ENCODE measurements at places on chromosomes 3 and 15.
A peak's percentile ranks its signal among the peaks of the same experiment; 100 is the strongest.

- DNase-seq = no peak
These were observed 59.3 kb upstream of the OSTN start for GRCh38 chr3:191139736-191140135.

DNA sequence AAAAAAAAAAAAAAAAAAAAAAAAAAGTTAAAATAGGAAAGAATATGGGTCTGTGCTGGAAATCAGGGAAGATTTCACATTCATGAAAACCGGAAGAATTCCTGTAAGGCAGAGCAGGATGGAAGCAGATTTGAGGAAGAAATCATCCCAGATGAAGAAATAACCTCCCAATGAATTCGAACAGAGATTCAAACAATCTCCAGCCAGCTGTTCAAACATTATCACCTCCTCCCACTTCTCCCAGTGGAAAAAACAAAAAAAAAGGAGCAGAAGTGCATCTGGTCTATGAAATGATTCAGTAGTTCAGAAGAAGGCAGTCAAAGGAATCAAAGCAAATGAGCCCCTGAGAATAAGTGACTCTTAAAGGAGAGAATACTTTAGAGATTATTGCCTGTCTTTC lies 33.1 kb downstream of the CP start:
- DNase-seq = no peak

GRCh38 chr3:52302426-52303145 lies 13.5 kb upstream of the DNAH1 start:
- no peak for DNase-seq

- peak; percentile 31 for DNase-seq
These were observed 36.8 kb downstream of the EHD4 start for GRCh38 chr15:41935566-41936020.

GRCh38 chr3:88142094-88142624 lies 7.6 kb upstream of the C3orf38 start:
- no peak for DNase-seq

DNA sequence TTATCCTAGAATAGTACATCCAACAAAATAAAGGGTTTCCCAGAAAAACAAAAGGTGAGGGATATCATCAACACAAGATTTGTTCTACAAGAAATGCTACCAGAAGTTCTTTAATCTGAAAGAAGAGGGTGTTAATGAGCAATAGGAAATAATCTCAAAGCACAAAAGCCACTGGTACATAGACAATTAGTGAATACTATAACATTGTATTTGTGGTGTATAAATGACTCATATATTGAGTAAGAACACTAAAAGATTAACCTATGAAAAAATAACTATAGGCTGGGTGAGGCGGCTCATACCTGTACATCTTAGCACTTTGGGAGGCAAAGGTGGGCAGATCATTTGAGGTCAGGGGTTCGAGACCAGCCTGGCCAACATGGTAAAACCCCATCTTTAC lies 210.2 kb upstream of the SLITRK3 start:
- DNase-seq = no peak

DNA sequence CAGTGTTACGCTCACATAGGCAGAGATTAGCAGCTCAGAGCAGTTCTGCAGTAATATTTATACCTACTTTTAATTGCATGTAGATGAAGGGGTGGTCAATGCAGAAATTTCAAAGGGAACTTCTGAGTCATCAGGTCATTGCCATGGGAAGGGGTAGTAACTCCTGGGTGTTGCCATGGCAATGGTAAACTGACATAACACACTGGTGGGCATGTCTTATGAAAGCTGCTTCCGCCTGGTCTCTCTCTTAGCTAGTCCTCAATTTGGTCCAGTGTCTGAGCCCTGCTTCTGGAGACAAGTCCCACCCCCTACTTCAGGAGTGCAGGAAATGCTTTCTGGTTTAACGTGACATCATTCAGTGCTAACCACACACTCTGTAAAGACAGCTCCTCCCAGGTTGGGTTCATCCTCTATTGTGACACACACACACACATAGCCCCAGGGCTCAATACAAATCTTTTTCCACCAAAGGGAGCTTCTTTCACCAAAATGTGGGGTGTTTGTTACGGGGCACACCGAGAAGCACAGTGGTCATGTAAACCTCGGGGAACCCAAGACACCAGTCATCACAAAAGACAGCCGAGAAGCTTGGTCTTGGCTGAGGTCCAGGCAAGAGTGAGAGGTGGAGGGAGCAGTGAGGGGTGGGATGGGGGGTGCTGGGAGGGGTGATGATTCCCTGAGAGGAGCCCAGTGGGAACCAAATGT lies 74.5 kb downstream of the TLE3 start:
- DNase-seq = peak; percentile 43

DNA sequence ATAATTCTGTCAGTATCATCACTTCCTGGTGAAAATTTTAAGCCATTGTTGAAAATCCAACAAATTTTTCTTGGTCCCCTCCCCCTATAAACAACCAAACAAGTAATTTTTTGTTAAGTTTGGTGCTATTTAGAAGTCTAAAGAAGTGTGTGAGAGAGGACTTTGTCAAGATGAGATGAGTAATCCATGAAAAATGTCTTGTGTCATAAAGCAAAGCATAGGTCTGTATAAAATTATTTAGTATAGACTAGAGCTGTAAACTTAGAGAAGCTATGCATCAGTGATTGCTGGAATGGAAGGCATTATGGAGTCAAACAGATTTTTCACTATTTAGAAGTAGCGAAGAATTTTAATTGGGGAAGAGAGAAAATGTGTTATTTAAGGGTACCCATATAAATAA lies 31.4 kb downstream of the MAPK6 start:
- DNase-seq = no peak

- no peak for DNase-seq
These were observed 260.6 kb downstream of the GOLGA6L6 start for GRCh38 chr15:20280933-20281463.

DNA sequence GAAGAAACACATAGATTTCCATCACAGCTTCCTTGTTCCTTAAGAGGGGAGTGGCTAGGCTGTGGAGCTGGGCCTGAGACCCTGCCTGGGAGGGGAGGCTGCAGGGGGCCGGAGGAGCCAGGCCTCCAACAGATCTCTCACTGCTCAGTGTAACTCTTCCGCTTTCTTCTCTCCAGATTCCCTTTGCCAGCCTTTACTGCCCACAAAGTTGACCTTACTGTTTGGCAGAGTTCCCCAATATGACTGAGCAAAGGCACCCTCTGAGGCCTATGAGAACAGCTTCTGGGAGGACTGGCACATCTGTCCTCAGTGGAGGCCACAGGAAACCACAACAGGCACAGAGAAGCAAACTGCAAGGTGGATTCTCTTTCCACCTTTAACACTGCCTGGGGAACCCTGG lies 38.1 kb downstream of the SLCO2A1 start:
- no peak for DNase-seq

DNA sequence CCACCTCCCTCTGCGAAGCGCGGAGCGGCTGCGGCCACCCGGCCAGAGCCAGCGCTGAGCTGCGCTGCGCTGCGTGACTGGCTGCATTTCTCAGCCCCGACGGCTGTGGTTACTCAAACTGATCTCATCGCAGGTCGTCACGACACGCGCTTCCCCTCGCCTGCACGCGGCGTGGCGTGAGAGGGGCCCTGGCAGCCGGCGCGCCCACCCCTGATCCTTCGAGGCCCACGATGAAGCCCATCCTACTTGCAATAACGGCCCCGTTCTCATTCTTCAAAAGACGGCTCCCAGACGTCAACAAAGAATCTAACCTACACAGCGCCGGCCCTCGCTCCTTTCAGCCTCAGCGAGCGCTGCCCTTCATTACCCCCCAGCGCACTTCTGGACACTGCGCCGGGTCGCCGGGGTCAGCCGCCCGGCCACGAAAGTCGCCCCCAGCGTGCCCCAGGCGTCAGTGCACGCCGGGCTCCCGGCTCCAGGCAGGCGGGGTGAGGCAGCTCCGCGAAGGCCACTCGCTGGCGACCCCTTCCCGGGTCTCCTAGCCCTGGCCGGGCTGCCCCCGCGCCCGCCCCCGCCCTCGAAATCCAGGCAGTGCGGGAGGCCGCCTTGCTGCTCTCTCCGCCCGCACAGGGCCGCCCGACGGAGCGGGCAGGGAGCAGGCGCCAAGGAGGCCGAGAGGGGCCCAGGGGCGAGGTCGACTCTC lies 9.9 kb upstream of the LEKR1 start:
- DNase-seq = no peak

- no peak for DNase-seq
These were observed 27.3 kb downstream of the SPTSSB start for GRCh38 chr3:161343986-161344385.

All from stimulated activated CD8-positive, alpha-beta memory T cell treated with anti-CD3 and anti-CD28 coated beads, Interleukin-7, amount 100 ng/mL, for 48 hours (primary cell).